ENCODE measurements at places on chromosomes 5 and 9.

GRCh38 chr5:168366116-168366515, 74.7 kb downstream of the WWC1 start:
- peaks cover 3% of the 10 kb centered on the region for H3K27me3 ChIP-seq
- DNase-seq: no peak
- no peaks in the 10 kb centered on the region for H3K36me3 ChIP-seq

- H3K4me3 ChIP-seq: no peak overlapping the region
- H3K27ac ChIP-seq: peak overlapping the region; percentile 68
- H3K27me3 ChIP-seq: no peaks in the 10 kb centered on the region
Measured at GRCh38 chr5:143693651-143694252, 118.2 kb upstream of the HMHB1 start.

- DNase-seq: no peak
- peaks cover 4% of the 10 kb centered on the region for H3K27me3 ChIP-seq
- H3K4me1 ChIP-seq: no peaks in the 10 kb centered on the region
- no peak overlapping the region for H3K27ac ChIP-seq
- no peak overlapping the region for H3K4me3 ChIP-seq
Measured at GRCh38 chr9:14251154-14252071, 62.5 kb downstream of the NFIB start.

DNA sequence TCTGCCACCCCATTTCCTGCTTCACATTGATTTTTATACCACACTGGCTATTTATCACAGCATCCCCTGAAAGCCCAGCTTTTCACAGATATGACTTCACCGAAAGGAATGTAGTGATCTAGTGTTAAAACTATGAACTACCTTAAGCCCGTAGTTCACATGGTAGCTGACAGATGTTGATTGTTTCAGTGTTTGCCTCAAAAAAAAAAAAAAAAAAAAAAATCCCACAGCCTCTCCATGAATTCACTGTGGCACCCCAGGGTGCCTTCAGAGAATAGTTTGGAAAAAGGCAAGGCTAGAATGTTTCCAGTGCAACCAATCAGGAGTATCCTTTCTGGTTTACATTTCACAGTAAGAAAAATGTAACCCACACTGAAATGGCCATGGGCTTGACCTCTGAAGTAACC, 37.1 kb downstream of the GLIS3 start:
- H3K27ac ChIP-seq: no peak overlapping the region
- H3K36me3 ChIP-seq: no peaks in the 10 kb centered on the region
- no peak for DNase-seq
- H3K4me1 ChIP-seq: no peaks in the 10 kb centered on the region
- no peaks in the 10 kb centered on the region for H3K27me3 ChIP-seq

GRCh38 chr9:22201256-22201655, 192.2 kb upstream of the CDKN2B start:
- no peak overlapping the region for H3K4me3 ChIP-seq
- H3K4me1 ChIP-seq: peaks cover 5% of the 10 kb centered on the region
- peaks cover 28% of the 10 kb centered on the region for H3K27me3 ChIP-seq
- no peaks in the 10 kb centered on the region for H3K36me3 ChIP-seq
- no peak overlapping the region for H3K27ac ChIP-seq
- DNase-seq: no peak

DNA sequence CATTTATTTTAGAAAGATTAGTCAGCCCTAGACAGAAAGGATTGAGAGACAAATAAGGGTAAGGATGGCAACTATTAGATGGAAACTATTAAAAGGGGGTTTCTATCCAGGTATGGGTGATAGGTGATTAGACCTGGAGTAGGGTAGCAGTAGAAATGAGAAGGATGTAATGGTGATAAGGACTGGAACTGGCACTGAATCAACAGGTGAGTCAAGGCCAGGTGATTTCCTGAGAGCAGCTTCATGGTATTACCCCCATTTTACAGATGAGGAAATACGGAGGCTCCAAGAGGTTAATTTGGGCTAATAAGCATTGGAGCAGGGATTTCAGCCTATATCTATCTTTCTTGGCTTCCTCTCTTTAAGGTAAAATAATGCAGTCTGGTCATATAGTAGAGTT, 55.7 kb downstream of the CAST start:
- peaks cover 34% of the 10 kb centered on the region for H3K4me1 ChIP-seq
- peaks cover 11% of the 10 kb centered on the region for H3K36me3 ChIP-seq
- no peak overlapping the region for H3K27ac ChIP-seq
- H3K4me3 ChIP-seq: no peak overlapping the region
- DNase-seq: no peak
